ENCODE measurements at places on chromosomes 13 and 19. TPM values are rescaled to one million over a fixed set of nuclear protein-coding genes. Genes with fewer than 3 reads are reported as not detected.

FFAR1 gene
- total RNA-seq, result not detected

DNA sequence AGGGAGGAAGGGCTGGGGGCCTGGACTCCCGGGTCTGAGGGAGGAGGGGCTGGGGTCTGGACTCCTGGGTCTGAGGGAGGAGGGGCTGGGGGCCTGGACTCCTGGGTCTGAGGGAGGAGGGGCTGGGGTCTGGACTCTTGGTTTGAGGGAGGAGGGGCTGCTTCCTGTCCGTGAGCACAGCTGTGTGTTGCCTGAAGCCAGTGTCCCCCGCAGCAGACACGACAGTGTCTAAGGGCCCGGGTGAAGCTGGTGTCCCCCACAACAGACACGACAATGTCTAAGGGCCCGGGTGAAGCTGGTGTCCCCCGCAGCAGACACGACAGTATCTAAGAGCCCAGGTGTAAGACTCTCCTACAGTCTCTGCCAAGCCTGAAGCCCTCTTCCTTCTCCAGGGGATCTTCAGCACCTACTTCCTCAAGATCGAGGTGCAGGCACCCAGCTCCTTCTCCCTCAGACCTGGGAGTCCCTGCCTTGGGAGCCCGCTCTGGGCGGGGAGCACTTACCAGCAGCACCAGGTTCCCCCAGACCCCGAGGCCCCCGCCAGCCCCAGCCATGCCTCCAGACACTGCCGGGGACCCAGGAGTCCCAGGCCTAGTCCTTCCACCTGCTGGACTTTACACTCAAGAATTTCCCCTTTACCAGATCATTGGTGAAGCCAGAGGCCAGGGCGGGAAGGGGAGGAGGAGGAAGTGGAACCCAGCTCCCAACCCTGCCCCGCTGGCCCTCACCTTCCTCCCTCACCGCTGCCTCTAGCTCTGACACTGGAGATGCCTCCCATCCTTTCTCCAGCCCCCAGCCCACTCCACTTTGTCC is at the start of gene PTPRH:
TSS of gene PTPRH (minus strand) at position 622 of the 813 bp plus-strand sequence. CDS start at position 554, 68 bp downstream.
- H3K4me1 ChIP-seq, result peaks cover 21% of the 10 kb centered on the region
- peaks cover 10% of the 10 kb centered on the region for H3K36me3 ChIP-seq
- no peak for DNase-seq

GRCh38 chr13:25501231-25501630 is 129.5 kb downstream of the ATP8A2 start:
- H3K4me1 ChIP-seq, result no peaks in the 10 kb centered on the region
- H3K36me3 ChIP-seq, result no peaks in the 10 kb centered on the region
- DNase-seq, result no peak
- H3K27ac ChIP-seq, result no peak overlapping the region
- no peak overlapping the region for H3K4me3 ChIP-seq
- H3K27me3 ChIP-seq, result peaks cover 56% of the 10 kb centered on the region

- no peaks in the 10 kb centered on the region for H3K27me3 ChIP-seq
- no peak overlapping the region for H3K4me3 ChIP-seq
- H3K27ac ChIP-seq, result no peak overlapping the region
- DNase-seq, result no peak
Measured at GRCh38 chr13:57352114-57352513, 185.1 kb downstream of the PRR20E start.
